ENCODE measurements at places on chromosomes 16 and 17.

GRCh38 chr17:43562679-43563599 is 16.8 kb upstream of the ETV4 start:
- DNase-seq = no peak

DNA sequence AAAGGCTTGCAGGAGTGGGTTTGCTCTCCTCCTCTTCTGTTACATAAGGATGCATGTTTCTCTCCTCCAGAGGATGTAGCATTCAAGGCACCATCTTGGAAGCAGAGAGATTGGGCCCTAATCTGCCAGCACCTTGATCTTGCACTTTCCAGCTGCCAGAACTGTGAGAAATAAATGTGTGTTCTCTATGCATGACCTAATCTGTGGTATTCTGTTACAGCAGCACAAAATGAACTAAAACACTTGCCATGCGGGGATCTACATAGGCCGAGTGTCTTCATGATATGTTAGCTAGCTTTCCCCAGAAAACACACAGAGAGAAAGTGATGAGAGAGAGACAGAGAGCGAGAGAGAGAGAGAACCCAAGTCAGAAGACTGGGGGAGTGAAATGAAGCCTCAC is 273.5 kb downstream of the UTP18 start:
- no peak for DNase-seq

- DNase-seq = no peak
These were observed 11.0 kb downstream of the AIPL1 start for GRCh38 chr17:6423931-6424330.

DNA sequence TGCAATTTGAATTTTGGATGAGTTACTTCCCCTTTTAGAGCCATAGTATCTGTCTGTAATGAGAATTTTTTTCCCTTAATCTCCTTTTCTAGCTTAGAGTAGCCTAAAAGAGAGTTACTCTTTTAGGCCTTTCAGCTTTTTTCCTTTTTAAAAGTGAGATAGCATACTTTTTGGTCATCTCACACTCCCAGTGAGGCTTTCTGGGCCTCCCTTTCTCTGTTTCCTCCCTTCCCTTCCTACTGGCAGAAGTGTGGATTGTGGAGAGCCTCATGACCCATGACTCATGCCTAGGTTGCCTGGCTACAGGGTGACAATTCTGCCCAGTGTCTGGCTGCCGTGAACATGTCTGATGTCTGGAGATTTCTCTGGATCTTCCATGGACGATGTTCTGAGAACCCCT is 15.2 kb downstream of the KRT23 start:
- no peak for DNase-seq

DNA sequence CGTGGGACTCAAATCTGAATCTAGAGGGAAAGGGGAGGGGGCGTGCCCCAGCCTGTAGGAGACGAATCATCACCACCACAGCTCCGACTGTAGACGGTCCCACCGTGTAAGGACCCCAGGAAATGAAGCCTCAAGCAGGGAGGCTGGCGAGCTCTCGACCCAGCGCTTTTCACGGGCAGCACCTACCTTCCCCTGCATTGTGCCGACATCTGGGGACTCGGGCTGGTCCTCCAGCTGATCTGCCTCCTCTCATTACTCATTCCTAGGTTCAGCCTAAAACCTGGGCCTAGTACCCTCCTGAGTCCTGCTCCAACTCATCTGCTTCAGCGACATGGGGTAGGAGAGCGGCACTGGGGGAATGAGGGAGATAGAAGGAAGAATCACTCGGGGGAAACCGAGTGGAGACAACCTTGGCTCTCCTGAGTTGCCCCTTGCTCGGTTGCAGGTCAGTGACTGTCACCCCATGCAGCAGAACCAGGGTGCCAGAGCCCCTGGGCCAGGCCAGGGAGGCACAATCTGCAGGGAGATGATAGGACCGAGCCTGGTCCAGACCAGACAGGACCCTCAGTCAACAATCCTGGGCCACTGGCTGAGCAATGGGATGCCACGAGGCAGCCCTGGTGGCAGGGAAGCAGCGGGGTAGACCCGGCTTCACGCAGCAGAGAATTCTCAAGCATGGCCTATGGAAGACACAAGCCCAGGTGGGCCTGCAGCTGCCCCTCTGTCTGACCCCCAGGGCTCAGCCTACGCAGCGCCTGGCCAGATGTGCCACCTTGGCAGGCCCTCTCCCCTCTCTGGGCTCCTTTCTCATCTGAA is 833 bp upstream of the BCAR1 start:
- no peak for DNase-seq

DNA sequence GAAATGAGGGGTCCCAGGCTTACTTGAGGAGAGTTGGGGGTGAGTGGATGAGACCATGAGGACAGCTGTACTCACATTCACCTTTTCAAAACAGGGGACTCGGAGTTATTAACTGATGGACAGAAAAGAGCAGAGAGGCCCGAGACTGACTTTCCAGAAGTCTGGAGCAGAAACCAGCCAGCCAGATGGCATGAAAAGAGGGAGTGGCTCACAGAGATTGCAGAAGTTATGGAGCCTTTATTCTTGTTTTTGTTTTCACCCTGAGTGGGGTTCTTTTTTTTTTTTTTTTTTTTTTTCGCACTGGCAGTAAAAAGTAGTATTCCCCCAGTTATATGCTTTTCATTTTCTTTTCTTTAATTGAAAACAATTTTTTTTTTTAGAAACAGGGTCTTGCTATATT is 18.9 kb downstream of the TVP23A start:
- DNase-seq = no peak

DNA sequence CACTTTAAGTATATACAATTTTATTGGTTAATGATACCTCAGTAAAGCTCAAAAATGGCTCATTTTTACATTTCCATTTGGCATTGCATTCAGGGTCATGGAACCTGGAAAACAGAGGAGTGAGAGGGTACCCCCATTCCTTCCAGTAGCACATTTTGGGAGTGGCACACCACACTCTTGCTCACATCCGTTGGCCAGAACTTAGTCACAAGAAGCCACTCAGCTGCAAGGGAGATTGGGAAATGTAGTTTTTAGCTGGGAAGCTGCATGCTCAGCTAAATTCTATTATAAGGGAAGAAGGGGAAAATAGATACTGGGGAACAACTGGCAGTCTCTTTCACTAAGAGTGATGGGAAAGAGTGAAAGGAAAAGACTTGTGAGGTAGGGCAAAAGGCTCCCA is 102.5 kb upstream of the TMEM97 start:
- DNase-seq = no peak

GRCh38 chr17:34367486-34368195 is 4.6 kb upstream of the CCL1 start:
- no peak for DNase-seq

Measured in progenitor cell of endocrine pancreas (in vitro differentiated cells).